WTC11 (cell line): ENCODE measurements at places on chromosomes 5 and 9.

DNA sequence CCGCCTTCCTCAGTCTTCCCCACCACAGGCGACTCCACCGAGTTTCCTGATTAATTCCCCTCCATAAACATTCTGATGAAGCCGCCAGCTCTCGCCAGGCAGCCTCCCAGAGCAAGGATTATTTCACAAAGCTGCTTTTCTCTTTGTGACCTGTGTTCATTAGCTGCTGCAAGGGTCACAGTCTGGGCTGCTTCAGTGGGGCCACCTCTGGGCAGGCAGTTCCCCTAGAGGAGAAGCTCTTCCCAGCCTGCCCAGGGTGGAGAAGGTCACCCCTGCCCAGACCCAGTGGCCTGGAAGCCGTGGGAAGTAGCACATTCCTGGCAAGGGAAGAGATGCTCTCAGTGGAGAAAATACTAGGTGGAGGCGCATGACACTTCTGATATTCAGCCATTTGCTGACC is 58.4 kb upstream of the RAPGEF1 start:
- no peak for DNase-seq

- no peak for DNase-seq
Observed at GRCh38 chr9:5263351-5264218, 32.4 kb downstream of the INSL4 start.

DNA sequence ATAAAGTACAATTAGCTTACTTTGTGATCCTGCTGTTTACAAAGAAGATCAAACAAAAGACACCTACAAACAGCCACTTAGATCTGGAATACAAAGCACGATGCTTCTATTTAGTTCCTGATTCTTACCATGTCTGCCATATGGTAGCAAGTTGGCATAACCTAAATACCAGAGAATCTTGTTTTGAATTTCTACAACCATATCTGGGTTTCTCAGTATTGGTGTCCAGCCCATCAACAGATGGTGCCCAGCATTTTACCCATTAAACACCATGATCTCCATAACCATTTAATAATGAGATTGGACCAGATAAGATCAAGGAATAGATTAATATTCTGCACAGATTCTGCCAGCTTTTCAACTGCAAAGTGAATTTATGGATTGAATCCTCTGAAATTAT is 29.8 kb downstream of the SLC24A2 start:
- DNase-seq: no peak

- no peak for DNase-seq
Observed at GRCh38 chr5:79642210-79642609, 30.0 kb downstream of the TENT2 start.

- DNase-seq: no peak
Observed at GRCh38 chr9:136784249-136784996, 6.7 kb upstream of the TMEM141 start.

GRCh38 chr9:78691542-78691941 is 394.6 kb downstream of the PSAT1 start:
- DNase-seq: no peak
